ENCODE measurements at places on chromosomes 11 and 22.

GRCh38 chr11:21965221-21965620 is 227.7 kb upstream of the ANO5 start:
- DNase-seq: no peak

- DNase-seq: no peak
Observed at GRCh38 chr11:47175746-47176327, 842 bp downstream of the ARFGAP2 start.

GRCh38 chr11:101584129-101584515 is 315 bp upstream of the TRPC6 start:
- no peak for DNase-seq

- no peak for DNase-seq
Observed at GRCh38 chr11:95299078-95299679, 68.2 kb upstream of the SESN3 start.

GRCh38 chr22:19896665-19897355 is 42.1 kb upstream of the GNB1L start:
- DNase-seq: no peak

GRCh38 chr22:25084405-25085107 is 115.1 kb upstream of the CRYBB3 start:
- no peak for DNase-seq

GRCh38 chr22:33427461-33427860 is 369.3 kb upstream of the SYN3 start:
- no peak for DNase-seq

DNA sequence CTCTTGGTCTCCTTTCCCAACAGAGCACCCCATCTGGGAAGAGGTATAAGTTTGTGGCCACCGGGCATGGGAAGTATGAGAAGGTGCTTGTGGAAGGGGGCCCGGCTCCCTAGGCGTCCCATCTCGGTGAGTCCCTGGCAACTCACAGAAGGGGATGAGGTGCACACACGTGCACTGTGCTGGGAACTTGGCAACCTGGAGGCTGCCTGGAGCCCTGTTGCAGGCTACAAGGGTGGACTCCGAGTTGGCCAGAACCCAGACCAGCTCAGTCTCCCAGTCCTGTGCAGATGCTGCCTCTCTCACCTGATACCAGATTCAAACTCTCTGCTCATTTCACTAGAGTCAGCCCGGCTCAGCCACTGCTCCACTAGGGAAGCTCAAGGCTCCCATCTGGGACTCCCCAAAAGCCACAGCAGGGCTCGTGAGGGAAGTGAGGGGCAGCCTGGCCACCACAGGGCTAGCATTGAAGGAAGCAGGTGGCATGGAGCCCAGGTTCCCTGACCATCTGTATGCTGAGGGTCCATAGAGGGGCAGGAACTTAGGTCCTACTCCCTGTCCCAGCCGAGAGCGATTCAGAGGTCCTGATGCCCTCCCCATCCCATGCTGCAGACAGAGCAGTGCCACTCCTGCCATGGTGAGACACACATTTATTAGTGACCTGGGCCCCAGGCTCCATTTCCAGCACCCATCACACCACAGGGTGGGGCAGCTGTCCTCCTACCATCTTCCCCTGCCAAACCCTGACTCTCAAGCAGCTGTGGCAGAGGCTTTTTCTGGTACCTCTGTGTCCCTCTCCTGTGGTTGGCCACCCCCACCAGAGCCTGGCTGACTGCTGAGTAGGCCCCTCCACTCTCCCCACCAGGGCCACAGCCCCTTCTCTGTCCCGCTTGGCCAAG is 4.0 kb downstream of the PRR33 start:
- DNase-seq: no peak

DNA sequence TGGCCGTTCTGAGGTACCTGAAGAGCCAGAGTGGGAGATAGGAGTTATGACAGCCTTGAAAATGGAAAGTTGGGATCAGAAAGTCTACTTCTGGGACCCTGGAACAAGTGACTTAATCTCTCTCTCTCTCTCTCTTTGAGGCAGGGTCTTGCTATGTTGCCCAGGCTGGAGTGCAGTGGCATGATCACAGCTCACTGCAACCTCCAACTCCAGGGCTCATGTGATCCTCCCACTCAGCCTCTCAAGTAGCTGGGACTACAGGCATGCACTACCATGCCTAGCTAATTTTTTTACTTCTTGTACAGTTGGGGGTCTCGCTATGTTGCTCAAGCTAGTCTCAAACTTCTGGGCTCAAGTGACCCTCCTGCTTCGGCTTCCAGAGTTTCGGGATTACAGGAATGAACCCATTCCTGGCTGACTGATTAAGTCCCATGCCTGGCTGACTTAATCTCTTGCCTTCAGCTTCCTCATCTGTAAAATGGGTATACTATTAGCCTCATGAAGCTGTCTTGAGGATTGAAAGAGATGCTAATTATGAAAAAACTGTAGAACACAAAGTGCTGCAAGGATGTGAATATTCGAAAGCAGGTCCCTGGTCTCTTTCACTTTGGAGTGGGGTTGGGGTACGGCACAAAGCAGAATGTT is 87.7 kb downstream of the UBASH3B start:
- no peak for DNase-seq

DNA sequence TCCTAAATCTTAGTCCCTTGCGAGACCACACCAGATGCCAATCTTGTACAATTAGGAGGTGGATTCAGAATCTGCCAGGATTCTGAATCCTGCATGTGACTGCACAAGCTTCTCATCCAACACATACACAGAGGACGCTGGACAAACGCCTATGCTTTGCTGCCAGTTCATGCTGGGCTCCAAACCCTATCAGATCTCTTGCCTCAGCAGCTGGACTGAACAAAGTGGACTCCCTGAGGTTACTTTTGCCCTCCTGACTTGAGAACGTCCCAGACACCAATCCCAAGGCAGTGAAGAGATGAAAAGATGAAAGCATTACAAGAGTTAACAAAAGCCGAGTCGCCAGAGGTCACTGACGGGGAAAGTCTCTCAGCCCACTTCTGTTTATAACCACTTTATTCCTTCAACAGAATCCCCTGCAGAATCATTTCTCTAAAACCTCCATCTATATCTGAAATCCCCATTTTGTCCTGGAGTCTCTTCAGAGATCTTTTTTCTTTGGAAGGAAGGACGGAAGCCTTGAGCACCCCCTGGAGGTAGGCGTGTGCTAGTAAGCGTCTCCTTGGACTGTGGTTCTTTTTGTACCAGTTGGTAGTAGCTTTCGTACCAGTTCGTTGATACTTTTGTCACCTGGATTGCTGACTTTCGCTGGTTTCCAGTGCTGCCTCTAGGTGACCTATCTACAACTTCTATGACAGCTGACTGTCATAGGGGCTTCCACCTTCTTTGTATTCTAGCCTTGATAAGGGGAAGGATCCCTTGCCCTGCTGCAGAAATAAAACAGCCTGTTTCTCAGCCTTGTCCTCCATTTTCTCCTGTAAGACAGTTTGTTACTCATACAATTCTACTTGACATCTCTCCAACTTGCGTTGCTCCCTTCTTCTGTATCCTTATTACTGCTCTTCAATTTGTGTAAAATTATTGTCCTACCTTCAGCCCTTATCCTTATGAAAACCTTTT is 26.1 kb upstream of the EED start:
- DNase-seq: peak; percentile 53

All from CD4-positive, CD25-positive, alpha-beta regulatory T cell (primary cell).